ENCODE measurements at places on chromosomes 11 and 22.

DNA sequence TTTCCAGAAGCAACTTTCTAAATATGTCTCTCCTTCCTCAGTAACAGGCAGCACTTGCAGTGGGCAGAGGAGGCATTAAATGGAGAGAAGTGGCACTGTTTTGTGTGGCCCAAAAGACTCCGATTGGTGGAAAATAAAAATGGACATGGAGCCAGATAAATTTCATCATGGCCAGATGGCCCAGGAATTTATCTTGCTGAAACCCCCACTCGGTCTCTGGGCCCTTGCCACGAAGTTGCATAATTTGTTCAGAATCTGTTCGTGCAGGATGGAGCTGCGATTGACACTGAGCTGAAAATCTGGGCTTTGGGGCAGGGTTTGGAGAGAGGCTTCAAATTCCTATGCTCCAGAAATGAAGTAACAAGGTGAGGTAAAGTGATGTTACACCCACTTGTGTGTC is 65.5 kb downstream of the C11orf91 start:
- no peak for DNase-seq

DNA sequence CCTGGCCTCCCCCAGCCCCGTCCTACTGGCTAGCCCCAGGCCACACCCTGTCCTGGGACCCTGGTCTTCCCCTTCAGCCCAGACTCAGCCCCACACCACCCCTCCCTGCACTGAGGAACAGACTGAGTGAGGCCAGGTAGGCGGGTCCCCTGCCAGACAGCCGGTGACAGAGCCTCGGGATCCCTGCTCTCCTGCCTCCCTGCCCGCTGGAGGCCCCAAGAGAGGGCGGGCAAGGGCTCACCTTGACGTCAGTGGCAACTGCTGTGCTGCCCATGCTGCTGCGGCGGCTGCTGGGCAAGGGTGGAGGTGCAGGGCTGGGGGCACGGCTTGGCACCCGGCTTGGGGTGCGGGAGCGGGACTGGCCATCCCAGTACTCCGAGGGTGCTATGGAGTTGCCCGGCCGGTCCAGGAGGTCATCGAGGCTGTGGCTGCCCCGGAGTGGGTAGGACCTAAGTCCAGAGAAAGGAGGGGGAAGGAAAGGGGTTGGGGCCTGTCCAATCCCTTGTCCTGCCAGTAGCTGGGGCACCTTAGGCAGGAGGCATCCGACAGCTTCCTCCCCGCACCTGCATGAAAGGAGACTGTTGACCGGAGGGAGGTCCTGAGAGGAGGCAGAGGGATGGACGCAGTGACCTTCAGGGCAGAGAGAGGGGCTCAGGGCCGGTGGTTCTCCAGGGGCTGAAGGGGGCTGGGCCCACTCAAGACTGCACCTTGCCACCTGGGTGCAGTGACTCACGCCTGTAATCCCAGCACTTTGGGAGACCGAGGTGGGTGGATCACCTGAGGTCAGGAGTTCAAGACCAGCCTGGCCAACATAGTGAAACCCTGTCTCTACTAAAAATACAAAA is 2.2 kb upstream of the SLC16A8 start:
- DNase-seq = no peak

DNA sequence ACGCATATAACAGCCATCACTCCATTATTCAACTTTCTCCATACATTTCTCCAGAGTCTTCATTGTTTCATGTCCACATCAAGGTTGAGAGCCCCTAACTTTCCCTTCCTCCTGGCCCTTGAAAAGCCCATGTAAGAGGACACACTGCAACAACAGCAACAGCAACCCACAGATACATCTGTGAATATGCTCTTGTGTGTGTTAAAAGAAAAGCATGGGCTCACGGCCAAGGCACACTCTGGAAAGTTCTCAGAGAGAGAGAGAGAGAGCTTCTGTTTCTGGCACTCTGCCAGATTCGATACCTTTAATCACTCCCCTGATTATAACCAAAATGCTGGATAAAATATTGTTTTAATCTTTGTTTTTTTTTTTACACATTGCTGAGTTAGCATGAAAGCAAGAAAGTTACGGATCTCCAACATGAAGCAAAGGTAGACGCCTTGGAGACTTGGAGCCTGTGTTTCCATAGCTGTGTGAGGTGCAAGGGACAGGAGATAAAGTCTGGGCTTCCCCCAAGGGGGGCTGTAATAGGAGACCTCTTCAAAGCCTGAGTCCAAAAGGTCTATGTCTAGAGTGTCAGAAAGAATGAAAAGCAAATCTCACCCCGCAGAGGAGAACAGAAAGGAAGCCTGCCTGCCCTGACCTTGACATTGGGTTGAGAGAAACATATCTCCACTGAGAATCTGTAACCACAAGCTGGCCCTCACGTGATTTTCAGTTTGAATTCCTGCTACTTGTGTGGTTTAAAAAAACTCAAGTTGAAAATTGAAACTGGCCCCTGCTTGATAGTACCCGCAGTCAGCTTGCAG is 33.7 kb upstream of the MPPED1 start:
- DNase-seq = no peak

GRCh38 chr11:76747153-76747914 is 35.8 kb upstream of the TSKU start:
- DNase-seq = no peak

- DNase-seq = no peak
Observed at GRCh38 chr11:30395751-30396150, 72.8 kb downstream of the ARL14EP start.

DNA sequence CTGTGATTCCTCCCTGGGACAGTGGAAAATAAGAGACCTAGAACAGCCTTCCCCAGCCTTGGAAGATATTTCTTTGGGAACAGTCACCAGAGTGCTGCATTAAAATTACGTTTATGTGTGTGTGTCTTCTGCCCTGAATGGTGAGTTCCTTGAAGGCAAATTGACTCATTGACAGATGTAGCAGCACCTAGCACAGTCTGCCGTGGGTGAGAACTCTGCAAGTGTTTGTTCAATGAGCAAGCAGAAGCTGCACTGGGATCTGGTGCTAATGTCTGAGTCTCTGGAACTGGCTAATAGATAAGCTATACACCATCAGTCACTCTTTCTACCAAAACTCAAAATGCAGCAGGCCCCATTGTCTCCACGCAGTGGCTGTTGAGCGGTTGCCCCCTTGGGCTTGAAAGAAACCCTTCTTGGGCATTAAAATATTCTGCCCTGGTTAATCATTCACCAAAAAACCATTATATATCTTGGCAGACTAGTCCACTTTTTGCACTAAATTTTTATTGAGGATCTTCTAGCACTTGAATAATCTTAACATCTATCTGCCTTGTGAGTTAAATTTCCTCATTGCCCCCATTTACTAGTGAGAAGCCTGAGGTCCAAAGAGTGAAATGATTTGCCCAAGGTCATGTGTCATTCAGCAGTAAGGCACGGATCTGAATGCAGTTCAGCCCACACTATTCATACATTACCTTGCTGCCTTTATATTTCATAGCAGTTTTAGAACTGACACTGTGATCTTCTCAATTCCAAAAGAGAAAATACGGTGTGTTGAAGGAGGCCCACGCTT is 87.8 kb upstream of the GALNT18 start:
- DNase-seq = no peak

DNA sequence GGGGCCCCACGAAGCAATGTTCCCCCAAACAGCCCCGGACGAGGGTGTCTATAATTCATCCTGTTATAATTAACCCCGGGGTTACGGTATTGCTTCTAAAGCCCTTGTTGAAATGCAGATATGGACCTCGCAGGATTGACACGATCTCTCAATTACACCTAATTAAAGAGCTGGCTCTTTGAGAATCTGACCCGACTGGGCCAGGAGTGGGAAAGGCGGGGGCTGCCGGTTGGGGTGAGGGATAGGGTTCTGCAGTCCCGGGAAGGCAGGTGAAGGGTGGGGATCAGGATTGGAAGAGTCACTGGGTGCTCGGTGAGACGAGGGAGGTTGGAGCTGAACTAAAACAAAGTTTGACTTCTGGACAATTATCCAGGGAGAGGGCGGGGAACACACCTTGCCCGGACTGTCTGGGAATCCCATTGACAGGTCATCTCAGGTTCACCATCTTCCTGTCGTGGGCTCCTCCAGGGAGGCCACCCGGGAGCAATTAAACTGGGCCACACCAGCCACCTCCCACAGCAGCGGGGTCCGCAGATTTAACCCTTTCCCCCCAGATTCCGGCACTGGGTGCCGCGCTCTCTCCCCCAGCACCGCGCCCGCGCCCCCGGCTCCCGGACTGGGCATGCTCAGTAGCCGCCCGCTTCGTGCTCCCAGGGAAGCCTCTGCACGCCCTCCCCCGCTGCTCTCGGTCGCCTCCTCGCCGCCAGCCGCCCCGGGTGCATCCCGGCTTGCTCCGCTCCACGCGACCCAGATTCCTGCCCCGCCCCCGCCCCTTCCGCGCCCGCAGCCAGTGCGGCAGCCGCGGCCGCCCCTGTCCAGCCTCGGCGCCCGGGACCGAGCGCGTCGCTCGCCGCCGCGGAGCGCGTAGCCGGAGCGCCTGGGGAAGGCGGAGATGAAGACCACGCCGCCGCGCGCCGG is at the start of gene ELMOD1:
ELMOD1 (plus strand) TSS at position 688 of the 918 bp plus-strand sequence. CDS start 27,043 bp downstream, outside the sequence.
- peak; percentile 41 for DNase-seq

GRCh38 chr11:94558932-94559331 is 8.2 kb upstream of the PIWIL4 start:
- DNase-seq = no peak

DNA sequence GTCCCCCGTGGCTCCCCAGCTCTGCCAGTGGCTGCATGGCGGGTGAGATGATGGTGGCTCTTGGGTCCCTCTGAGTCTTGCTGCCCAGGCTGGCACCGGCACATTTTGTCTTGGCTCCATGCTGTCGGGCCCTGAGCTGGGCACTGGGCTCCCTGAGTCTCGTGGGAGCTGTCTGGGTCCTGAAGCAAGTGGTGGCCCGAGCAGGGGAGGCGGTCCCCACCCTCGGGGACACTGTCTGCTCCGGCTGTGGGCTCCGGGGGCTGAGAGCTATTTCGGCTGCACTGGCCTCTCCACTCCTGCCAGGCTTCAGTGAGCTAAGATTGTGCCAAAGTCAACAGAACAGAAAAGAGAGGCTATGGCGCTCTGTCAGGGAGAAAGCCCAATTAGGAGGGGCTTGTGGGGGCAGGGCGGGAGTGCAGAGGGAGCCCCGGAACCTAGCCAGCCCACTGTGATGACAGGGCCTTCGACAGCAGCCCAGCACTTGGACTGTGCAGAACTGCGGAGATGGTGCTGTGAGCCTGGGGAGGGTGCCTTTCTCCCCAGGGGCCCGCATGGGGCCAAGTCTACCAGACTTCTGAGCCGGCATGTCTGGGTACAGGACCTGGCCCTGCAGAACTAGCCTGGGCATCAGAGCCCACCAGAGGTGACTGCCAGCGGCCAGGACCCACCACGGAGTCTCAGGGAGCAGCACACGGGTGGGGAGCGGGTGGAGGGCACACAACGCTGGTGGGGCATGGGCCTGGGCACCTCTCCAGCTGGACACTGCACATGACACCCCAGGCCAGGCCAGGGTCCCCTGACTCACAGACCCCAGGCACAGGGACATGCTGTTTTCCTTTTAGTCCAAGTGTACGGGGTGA is 38.0 kb downstream of the RTN4R start:
- no peak for DNase-seq

DNA sequence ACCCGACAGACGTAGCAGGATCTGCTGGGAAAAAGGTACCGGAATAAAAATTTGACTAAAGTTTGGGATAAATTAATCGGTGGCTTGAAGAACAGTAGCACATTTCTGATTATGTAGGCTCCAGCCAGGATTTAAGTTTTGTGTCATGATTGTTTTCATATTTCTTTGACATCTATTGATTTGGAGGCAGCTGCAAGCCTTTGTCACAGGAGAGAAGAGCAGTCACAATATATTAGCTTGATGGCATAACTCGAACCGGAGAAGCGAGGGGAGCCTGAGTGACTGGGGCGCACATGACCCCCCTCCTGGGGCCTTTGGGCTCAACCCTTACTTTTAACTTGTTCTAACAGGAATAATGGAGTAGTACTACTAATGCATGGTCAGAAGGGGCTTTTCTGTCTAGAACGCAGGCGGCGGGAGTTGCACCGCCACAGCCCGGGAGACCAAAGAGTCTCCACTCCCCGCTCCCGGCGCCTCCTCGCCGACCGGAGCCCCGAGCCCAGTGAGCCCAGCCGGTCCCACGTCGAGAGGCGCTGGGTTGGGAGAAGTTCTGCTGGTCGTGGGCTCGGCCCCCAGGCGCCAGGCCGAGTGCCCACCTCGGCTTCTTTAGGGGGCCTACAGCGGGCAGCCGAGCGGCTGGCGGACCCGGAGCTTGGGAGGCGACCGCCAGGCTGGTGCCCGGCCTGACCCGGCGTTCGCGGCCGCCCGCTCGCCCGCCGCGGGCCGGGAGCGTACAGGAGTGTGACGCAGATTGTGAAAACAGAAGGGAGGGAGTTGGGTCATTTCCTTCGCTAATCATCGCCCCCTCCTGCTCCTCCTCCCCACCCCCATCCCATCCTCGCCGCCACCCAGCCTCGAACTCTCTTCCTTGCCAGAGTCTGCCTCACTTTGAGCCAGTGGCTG is 15.7 kb upstream of the PAX6 start:
- DNase-seq = no peak

GRCh38 chr22:23828800-23829680 is 9.8 kb downstream of the DERL3 start:
- DNase-seq = no peak

- peak; percentile 28 for DNase-seq
Observed at GRCh38 chr11:96279018-96279895, 63.7 kb downstream of the MAML2 start.

GRCh38 chr22:23137905-23138561 is 3.8 kb downstream of the RSPH14 start:
- DNase-seq = no peak

- no peak for DNase-seq
Observed at GRCh38 chr22:43998679-43999264, 25.3 kb upstream of the PARVB start.

GRCh38 chr22:47154621-47155081 is 392.2 kb downstream of the TBC1D22A start:
- no peak for DNase-seq

GRCh38 chr22:49771266-49772065 is 56.2 kb downstream of the BRD1 start:
- DNase-seq = no peak

DNA sequence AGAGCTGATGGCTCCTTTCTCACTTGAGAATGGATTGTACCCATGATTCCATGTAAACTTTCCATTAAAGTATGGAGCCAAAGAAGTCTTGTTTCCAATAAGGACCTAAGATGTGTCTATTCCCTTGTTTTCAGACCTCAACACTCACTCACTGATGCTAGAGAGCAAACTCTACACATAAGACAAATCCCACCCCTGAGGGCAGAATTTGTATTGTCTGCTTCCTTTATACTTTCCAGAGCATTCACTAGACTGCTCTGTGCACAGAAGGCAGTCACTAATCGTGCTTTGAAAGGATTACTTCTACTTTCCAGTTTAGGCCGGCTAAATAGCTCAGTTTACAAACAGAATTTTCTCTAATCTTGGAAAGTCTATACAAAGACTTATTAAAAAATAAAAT is 6.4 kb downstream of the ANKRD49 start:
- DNase-seq = no peak

GRCh38 chr11:124012697-124013096 is at the start of gene OR10G4:
OR10G4 (plus strand) TSS chr11:124012997; CDS start chr11:124015575, 2,578 bp downstream.
- DNase-seq = no peak

GRCh38 chr11:60809691-60810090 is 24.6 kb downstream of the MS4A10 start:
- no peak for DNase-seq

GRCh38 chr11:115607621-115608221 is 103.5 kb upstream of the CADM1 start:
- DNase-seq = no peak

GRCh38 chr11:124069429-124070401 is 28.6 kb upstream of the OR10G7 start:
- DNase-seq = no peak

All from RCC 7860 (cell line).